ENCODE measurements at places on chromosomes 2 and 18.

- DNase-seq, result no peak
These were observed 208.9 kb downstream of the ASB1 start for GRCh38 chr2:238635647-238636051.

GRCh38 chr2:73927344-73927743, 664 bp downstream of the DGUOK start:
- no peak for DNase-seq

GRCh38 chr2:127379712-127380355, 7.9 kb downstream of the MAP3K2 start:
- no peak for DNase-seq

DNA sequence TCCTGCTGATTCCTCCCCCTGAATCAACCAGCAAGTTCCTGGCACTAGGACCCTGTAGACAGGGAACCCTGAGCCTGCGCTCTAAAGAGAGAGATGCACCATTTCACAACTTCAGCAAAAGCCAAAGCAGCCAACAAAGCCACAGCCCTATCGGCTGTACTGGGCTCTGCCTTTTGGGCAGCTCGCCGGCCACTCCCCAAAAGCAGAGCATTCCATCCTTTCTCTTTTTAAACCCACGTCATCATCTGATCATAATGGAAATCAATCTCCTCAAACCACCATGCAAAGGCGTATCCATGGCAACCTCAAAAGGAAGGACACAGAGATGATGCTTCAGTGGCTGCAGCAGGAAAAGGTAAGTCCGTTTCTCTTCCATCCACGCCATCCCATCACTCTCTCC, 5.3 kb upstream of the DCTN1 start:
- DNase-seq, result no peak

GRCh38 chr2:74387346-74387745, 7.2 kb upstream of the DCTN1 start:
- DNase-seq, result no peak

- no peak for DNase-seq
These were observed 9.2 kb upstream of the BBS5 start for GRCh38 chr2:169469952-169470572.

Data from fibroblast of skin of scalp (primary cell).